Stomach (tissue), 19 donors: ENCODE measurements at places on chromosomes 5 and 9. TPM values are rescaled to one million over a fixed set of nuclear protein-coding genes. Genes with fewer than 3 reads are reported as not detected.

The PCDHA1 gene
- total RNA-seq = 0.37 TPM

The PGM5 gene
- 33.9 TPM for total RNA-seq

- no peak for DNase-seq
Measured at GRCh38 chr5:57338868-57339340, 143.7 kb downstream of the ACTBL2 start.

The GHR gene
- total RNA-seq = 30.3 TPM

The SPZ1 gene
- not detected for total RNA-seq

The FOXD4L5 gene
- not detected for total RNA-seq

GRCh38 chr5:14380712-14381111, 200.9 kb upstream of the OTULINL start:
- no peak for DNase-seq

The BAAT gene
- 0.55 TPM for total RNA-seq

GRCh38 chr5:115579216-115579615, 23.1 kb downstream of the TICAM2 start:
- no peak for DNase-seq

GRCh38 chr9:79689576-79689975, 117.8 kb downstream of the TLE4 start:
- no peak for DNase-seq

The CAVIN4 gene
- total RNA-seq = not detected

GRCh38 chr5:142143878-142144277, 35.3 kb downstream of the NDFIP1 start:
- no peak for DNase-seq

The PTCD2 gene
- 4.1 TPM for total RNA-seq

DNA sequence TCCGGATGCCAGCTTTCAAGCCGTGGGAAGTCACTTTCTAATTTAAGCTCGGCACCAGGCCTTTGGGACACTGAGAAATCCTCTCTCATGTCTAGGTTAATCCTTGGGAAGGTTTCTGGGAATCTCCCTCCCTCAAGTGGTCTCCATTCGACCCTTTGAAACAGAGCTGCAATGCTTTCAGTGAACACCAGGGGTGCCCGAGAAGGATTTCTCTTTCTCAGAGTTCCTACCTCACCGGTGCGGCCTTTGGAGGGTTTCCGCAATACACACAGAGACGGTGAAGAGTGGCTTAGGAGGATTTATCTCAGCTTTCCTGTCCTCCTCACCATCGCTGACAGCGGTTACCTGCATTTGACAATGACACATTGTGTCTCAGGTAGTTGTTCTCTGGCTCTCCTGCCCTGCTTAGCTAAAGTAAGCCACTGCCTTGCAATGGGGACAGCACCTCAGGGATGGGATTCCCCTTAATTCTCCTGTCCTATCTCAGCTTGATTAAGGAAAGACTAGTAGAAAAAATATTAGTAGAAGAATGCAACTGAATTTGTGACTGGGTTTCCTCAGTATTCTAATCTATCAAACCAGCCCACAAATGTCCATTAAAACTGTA, 180.6 kb downstream of the GABRG2 start:
- no peak for DNase-seq

The CER1 gene
- total RNA-seq = not detected

DNA sequence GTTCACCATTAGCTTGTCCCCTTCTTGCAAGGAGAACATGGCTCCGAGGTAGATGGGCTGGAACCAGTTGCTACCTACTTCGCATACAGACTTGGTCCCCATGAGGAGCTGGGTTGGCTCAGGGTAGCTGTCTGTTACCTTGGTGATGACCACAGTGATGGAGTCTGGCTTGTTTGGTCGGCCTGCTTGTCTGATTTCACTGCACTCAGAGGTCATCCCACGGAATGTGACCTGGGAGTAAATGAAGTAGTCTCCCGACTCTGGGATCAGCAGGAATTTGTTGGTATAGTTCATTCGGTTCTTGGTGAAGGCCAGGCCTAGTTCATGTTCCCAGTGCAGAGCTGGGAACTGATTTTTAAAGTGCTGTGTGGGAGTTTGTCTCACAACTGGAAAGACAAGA, 15.3 kb downstream of the TNFSF15 start:
- DNase-seq = no peak

The RANBP3L gene
- 17.0 TPM for total RNA-seq

DNA sequence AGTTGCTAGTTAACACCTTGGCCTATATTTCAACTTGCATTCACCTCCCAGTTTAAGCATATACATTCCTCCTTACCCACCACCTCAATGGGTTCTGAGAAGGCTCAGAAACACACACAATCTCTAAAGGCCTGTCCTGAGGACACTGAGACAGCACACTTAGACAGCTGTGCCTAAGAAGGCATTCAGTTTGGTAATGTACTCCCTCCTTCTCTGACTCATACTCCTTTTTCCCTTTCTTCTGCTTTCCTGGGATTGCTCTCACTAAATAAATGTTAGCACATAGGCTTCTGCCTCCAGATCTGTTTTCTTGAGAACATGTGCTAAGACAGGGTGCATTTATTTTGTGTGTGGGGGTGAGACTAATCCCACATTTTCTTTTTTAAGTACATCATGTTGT, 456.8 kb upstream of the CDH6 start:
- no peak for DNase-seq
